CD4-positive, CD25-positive, alpha-beta regulatory T cell (primary cell): ENCODE measurements at places on chromosomes 5 and 9. TPM values are rescaled to one million over a fixed set of nuclear protein-coding genes. Genes with fewer than 3 reads are reported as not detected.

The C9orf153 gene
- total RNA-seq = 0.32 TPM

DNA sequence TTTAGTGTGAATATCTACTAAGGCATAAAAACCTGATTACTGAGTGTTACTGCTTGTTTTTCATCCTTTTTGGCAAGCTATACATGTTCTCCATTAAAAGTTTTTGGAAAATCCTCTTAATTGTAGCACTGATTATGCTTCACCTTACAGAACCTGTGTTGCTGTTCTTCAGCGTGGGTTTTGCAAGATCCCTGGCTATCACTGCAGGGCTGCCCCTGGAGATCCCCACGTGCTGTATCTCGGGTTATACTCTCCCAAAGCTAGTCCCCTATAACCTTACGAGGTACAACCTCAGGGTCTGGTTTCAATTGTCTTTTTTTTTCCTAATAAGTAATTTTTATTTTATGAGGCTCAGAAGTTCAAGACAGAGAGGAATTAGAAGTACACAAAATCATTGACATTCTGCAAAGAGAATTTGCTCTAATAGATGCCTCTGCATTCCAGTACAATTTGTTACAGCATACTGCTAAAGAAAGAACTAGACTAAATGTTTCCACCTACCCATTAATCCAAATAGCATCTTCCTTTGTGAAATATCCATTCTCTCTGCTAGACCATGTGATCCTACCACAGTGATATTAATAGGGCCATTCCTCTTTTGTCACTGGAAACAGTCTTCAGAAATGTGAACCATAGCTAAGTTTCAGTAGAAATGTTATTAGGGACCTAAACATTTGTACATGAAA is 25.8 kb upstream of the CAMK4 start:
- DNase-seq = no peak

GRCh38 chr5:33649549-33650482 is 209.1 kb downstream of the TARS1 start:
- no peak for DNase-seq

GRCh38 chr5:96149021-96149420 is 187.4 kb upstream of the ELL2 start:
- DNase-seq = no peak

- no peak for DNase-seq
These were observed 544.7 kb upstream of the KLF4 start for GRCh38 chr9:108033976-108034964.
